NCI-H2107 (cell line): ENCODE measurements at places on chromosomes 3 and 15.

DNA sequence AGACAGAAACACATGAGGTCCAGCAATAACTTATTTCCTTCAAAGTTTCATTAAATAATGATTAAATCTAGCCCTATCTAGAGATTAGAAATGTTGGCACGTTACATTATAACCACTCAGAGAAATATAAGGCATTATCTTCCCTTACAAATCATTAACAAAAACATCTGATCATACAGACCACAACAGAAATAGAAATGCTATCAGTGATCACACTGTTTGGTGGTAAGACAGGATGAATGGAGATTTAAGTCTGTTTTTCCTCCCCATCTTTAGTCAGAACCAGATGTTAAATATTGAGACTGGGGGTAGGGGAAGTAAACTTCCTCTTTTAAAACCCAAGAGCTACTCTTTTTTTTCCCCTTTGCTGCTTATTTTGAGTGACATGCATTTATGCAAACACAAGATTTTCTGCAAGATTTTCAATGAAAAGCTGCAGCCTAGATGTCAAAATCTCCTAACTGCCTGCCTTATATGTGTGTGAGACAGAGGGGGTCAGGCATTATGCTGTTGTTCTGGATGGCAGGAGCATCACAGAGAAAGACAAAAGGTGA is 70.4 kb downstream of the CBLB start:
- no peak for DNase-seq

GRCh38 chr3:139353920-139354556 is 10.2 kb downstream of the MRPS22 start:
- DNase-seq: no peak

DNA sequence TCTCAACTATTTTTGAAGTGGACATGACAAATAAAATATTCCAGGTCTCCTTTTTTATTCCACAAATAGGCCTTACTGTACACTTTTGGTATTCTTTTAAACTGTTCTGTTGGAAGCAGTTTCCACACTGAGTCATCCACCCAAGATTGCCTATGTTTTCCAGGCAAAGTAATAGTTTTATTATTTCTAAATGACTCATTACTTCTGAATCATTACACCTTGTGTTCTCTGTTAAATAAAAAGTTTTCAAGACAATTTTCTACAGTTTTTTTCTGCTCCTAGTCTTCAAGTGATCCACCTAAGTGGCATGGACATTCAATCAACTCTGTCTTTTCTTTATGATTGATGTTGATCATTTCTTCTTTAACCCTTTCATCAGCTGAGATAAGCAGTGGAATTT is 26.5 kb downstream of the PPP2R3A start:
- no peak for DNase-seq

GRCh38 chr3:62954580-62954979 is 79.4 kb upstream of the CADPS start:
- DNase-seq: no peak

DNA sequence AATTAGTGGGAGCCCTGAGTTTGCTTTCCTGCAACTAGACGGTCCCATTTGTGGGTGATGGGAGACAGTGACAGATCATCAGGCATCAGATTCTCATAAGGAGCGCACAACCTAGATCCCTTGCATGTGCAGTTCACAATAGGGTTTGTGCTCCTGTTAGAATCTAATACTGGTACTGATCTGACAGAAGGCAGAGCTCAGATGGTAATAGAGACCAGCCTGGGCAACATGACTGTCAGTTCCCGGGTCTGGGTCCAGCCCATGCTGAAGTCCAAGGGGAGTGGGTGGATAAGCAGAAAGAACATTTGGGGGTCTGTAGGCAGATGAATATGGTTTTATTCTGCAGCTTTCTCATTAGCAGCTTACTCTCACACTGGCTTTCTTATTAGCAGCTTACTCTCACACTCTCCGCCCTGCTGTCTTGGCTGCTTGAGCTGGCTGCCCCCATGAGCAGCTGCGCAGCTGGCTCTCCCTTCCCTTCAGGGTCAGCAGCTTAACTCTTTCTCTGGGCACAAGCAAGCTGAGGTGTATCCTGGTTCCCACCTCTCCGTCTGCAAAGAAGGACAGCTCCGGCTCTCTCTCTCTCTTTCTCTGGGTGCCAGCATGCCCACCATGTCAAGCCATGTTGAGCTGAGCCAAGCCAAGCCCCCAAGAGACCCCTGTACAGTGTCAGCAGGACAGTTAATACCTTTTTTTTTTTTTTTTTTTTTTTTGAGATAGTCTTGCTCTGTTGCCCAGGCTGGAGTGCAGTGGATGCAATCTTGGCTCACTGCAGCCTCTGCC is 46.5 kb downstream of the KLHDC8B start:
- no peak for DNase-seq

DNA sequence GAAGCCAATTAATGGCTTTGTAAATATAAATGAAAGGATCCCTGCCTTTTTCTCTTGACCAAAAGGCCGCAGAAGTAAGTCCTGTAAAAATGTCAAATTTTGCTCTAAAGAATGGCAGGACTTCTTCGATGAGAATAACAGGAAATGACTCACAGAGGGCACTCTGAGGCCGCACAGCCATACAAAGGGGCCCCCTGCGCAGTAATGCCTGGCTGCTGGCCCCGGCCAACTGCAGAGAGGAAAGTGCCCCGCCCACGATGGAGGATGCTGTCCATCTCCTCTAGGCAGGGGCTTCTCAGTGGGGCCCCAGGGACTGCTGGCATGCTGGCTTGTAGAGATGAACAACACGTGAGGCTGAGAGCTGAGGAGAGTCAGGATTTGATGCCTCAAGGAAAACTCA is 18.1 kb upstream of the SCN10A start:
- no peak for DNase-seq

- DNase-seq: no peak
Measured at GRCh38 chr3:52428151-52429005, 16.5 kb downstream of the SEMA3G start.

- no peak for DNase-seq
Measured at GRCh38 chr3:28207000-28207733, 34.3 kb upstream of the CMC1 start.

DNA sequence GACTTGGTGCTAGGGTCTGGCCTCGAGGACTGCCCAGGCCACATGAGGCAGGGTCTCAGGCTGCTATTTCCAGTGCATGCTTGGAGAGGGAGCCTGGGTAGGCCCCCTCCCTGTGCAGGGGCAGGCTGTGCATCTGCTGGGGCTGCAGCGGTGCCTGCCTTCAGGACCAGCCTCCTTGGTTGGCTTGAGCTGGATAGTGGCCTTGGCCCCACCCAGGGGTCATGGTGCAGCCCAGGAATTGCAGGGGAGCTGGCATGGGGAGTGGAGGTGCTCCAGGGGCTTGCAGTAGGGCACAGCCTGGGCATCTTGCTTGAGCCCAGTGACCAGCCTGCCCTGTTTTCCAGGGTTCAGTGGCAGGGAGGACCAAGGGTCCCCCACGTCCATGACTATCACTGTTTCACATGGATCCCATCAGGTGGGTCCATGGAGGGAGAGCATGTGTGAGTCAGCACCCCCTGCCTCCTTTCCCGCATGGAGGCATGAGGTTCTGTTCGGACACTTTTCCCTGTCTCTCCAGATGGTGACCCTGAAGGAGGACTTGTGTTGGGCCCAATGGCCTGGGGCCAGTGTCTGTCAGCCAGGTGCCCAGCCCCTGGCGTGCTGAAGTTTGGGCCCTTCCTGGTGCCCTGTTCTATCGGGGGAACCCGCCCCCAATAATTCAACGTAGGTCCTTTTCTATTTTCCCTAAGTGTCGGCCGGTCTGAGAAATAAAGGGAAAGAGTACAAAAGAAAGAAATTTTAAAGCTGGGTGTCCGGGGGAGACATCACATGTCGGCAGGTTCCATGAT is 218.6 kb downstream of the SNRPN start:
- no peak for DNase-seq

GRCh38 chr3:182524711-182525401 is 268.4 kb upstream of the ATP11B start:
- no peak for DNase-seq

GRCh38 chr3:56064684-56065083 is 403.6 kb downstream of the ERC2 start:
- DNase-seq: no peak

GRCh38 chr3:18544146-18544545 is 119.0 kb upstream of the SATB1 start:
- no peak for DNase-seq

GRCh38 chr3:119223511-119223910 is 17.2 kb downstream of the B4GALT4 start:
- DNase-seq: no peak

DNA sequence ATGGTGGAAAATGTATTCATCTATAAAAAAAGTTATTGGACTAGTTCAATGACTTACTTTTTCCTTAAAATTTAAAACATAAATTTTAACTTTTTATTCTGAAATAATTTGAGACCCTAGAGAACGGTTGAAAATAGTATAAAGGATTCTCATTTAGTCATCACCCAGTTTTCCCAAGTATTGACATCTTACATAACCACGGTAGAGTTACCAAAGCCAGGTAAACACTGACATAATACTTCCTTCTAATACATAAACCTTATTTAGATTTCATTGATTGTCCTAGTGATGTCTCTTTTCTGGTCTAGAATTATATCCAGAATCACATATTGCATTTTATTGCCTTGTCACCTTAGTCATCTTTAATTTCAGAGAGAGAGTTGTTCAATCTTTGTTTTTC is 319.1 kb downstream of the LPP start:
- DNase-seq: no peak

DNA sequence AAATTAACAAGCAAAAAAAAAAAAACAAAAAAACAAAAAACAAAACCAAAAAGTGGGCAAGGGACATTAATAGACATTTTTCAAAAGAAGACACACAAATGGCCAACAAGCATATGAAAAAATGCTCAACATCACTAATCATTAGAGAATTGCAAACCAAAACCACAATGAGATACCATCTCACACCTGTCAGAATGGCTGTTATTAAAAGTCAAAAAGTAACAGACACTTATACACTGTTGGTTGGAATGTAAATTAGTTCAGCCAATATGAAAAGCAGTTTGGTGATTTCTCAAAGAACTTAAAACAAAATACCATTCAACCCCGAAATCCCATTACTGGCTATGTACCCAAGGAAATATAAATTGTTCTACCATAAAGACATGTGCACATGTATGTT is 222.4 kb upstream of the CD96 start:
- DNase-seq: no peak

DNA sequence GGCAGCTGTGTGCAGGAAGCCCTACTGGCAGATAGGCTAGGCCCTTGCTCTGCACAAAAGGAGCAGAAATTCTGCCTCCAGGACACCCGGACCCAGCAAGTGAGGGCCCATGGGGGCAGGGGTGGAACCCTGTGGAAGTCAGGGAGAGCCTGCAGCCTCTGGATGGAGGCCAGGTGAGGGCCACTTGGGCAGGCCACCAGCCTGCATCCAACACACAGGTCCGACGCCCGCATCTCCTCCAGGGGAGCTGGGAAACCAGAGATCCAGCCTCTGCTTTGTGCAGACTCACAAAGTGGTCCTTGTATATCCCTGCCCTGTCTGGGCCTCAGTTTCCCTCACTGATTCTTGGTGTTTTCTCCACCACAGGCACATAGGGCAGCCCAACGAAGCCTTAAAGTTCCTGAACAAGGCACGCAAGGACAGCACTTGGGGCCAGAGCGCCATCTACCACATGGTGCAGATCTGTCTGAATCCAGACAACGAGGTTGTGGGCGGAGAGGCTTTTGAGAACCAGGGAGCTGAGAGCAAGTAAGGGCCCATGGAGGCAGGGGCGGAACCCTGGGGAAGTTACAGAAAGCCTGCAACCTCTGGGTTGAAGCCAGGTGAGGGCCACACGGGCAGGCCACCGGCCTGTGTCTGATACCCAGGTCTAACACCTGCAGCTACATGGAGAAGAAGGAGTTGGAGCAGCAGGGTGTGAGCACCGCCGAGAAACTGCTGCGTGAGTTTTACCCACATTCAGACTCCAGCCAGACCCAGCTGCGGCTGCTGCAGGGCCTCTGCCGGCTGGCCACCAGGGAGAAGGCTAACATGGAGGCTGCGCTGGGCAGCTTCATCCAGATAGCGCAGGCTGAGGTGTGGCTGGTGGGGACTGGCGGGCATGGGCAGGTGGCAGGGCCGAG is 16.6 kb downstream of the CSRNP1 start:
- no peak for DNase-seq

GRCh38 chr15:29289173-29289572 is 19.6 kb upstream of the NSMCE3 start:
- DNase-seq: no peak

GRCh38 chr15:74008901-74009300 is 14.4 kb downstream of the PML start:
- DNase-seq: no peak
